ENCODE measurements at places on chromosomes 7 and 10.

DNA sequence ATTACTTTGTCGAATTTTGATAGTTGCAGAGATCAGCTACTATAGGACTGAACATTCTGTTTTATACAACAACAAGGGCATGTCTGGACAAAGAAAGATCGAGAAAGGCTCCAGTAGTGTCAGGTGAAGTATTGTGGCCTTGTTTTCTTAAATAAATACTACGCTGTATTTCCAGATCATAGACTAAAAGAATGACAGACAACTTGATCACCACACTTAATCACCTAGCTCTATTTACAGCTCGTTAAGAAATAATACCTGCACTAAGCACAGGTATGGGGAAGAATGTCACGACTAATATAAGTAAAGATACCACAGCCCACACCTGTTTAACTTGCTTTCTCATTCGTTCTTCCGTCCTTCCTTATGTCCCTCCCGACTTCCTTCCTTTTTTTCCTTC, 269.2 kb downstream of the HGF start:
- no peak for DNase-seq

- no peak for DNase-seq
These were observed 1023.6 kb downstream of the XPNPEP1 start for GRCh38 chr10:108899670-108900069.

DNA sequence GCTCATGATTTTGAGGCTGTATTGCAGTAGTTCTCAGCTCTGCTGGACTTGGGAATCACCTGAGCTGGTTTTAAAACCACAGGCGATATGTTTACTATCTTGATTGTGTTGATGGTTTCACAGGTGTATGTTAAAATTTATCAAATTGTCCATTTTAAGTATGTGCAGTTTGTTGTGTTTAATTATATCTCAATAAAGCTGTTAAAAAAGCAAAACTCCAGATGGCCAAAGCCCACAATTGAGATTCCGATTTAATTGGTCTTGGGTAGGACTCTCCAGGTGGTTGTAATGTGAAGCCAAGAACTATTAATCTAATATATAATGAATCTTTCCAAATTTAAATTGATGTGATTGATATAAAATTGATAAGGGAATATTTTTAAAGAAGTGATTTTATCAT, 48.6 kb downstream of the NRCAM start:
- DNase-seq: no peak

GRCh38 chr7:2544541-2545188, 10.7 kb downstream of the BRAT1 start:
- no peak for DNase-seq

DNA sequence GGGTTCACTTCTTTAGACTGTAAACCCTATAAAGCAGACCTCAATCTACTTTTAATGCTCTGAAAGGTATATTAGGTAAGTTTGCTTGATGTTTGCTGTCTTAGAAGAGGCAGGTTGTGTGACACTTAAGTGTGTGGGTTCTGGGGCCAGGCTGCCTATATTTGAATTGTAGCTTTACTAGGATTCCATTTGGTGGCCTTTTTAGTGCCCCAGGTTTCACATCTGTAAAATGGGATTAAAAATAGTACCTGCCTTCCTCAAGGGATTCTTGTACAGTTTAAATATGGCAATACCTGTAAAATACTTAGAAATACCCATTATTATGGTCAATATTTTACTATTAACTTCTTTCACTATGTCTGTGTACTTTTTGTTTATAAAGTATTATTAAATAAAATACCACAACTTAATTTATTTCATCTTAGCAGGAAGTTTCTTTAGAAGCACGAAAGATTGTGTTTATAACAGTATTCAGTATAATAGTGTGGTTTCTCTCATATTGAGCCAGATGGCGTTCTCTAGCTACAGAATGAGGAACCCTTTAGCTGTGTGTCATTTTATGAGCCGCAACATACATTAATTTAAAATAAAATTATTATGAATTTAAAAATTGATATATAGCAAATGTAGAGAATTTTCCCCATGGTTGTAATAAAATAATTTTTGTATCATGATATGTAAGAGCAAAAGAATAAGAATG, 94.2 kb downstream of the CDK14 start:
- DNase-seq: no peak

- peak; percentile 54 for DNase-seq
These were observed 132.3 kb upstream of the POT1 start for GRCh38 chr7:125061776-125062397.

GRCh38 chr10:15436696-15437095, 65.6 kb upstream of the FAM171A1 start:
- no peak for DNase-seq

DNA sequence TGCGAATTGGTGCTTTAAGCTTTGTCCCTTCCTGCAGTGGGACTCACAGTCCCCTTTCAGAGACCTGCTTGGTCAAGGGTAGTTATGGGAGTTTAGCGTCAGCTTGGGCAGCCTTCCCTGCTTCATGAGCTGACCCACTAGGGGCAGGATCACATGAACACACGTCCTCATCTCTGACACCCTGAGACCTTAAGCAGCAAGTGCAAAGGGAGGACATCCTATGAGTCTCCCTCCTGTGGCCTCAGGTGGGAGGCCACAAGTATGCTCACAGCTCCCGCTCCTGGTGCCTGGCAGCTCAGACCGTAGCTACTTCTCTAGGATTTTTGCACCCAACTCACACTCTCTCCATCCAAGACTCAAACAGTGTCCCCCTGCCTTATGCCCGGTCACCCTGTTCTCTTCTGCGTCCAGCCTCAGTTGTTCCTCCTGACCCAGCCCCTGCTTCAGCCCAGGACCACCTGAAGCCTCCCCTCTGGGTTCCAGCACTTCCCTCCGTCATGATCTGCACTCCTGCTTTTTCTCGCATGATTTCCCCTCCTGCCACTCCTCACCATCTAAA, 136.6 kb upstream of the FAM20C start:
- DNase-seq: no peak

DNA sequence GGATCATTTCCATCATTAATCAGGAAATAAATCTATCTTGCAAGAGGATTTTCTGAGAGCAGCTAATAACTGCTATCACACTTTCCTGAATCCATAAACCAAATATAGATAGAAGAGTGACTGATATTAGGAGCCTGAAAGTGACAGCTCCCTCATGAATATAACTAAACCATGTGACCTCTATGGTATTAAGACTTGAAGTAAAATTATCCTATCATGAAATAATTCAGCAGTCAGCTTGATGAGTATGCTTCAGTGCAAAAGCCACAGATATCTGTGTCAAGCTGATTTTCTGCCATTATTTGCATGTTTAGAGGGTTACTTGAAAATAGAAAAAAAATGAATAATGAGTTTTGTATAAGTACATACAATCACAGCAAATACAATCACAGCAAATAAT, 80.1 kb upstream of the PPP1R3A start:
- DNase-seq: no peak

- DNase-seq: no peak
These were observed 251.8 kb downstream of the BMPER start for GRCh38 chr7:34157137-34157536.

DNA sequence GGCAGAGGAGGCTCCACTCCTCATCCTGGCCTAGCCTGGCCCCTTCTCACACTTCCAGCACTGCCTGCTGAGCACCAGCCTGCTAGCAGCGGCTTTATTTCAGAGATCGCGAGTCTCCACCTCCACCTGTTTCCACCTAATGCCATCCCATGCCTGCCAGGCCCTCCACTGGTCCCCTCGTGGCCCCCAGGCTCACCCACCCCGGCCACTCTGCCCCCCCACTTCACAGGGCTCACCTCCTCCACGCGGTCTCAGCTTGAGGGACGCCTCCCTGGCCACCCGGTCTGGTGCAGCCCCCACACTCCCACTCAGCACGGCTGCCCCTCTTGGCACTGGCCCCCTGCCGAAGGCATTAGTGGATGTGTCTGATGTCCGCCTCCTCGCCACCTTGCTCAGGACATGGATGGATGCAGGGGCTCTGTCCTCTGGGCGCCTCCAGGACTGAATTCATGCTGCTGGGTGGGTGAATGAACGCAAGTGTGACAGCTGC, 3.8 kb upstream of the NKX6-2 start:
- no peak for DNase-seq

- no peak for DNase-seq
These were observed 71.9 kb downstream of the AOAH start for GRCh38 chr7:36652431-36652830.

GRCh38 chr7:17298840-17299482, 509 bp downstream of the AHR start:
- peak; percentile 91 for DNase-seq

DNA sequence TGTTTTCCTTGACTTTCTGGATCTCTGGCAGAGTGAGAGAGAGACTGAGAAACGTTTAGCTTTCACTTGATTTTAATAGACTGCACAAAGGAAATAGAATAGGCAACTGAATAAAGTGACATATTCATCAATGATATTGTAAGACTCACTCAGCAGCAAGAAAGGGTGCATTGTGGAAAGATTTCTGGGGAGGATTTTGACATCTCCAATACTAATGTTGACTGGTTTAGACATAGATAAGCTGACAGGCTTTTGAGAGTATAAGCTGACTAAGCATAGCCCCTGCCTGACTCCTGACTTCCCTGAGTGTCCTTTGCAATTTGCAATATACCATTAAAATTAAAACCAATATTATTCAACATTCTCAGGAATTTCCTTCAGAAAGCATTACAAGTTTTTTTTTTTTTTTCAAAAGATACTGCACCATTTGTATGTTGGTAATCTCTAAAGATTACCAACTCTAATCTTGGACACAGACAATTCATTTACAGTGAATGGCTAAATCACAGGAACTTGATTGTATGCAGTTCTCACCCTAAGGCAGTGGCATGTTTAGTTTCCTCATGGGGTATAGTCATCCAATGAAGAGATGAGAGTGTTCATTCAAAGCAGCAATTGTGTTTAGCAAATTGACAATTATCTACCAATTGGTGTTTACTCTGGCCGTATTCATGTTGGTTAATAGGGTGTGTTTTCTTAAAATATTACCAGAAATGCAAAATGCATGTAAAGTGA, 325.6 kb downstream of the SORCS3 start:
- no peak for DNase-seq

DNA sequence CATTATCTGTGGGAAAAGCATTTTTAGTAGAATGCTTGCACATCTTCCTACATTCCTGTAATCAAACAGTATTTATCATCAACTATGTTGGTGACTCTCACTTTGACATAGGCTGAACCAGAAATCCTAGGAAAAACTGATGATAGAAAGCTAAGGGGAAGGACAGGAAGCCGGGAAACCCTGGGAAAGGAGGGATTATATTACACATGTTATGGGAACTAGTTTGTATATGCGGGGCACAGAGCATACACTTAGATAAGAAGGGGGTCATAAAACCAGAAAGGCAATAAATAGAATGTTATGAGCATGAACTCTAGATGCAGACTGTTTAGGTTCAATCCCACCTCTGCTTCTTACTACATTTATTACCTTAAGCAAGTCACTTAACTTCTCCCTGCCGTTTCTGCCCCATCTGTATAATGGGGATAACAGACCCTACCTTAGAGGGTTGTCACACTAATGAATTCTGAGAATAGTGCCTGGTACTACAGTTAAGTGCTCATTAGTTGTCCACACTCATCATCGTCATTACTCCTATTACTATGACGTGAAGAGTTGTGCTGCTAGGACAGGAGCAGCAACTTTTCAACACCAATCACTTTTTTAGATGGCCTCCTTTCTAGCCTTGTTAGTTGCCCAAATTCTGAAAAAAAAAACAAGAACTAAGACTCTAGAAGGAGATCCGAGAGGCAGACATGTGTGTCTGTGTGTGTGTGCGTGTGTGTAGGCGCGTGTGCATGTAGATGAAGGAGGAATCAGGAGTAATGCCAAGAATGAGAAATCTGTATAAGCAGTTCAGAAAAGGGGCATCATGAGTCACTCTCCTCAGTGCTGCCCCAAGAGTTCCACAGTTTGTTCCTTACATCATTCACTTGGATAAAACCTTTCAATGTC, 52.2 kb downstream of the KMT2C start:
- DNase-seq: no peak

- no peak for DNase-seq
These were observed 143.9 kb upstream of the MGMT start for GRCh38 chr10:129322933-129323820.

DNA sequence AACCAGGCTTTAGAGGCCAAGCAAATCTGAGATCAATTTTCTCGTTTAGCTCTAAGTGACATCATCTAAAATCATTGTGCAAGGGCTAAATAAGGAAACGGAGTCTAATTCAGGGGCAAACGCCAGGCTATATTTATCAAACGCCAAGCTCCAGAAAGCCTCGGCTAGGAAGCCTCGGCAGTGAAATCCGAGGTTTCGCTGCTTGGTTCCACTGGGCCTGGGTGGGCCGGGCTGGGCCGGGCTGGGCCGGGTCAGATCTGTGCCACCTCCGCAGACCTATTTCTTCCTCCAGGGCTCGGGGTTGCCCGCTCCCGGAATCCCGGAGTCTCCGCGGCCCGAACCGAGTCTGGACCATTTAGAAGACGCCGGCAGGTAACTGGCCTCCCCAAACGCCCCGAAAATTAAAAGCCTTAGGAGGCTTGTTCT, 459 bp upstream of the FEZF1 start:
- DNase-seq: peak; percentile 79

GRCh38 chr7:128812514-128813168, 17.6 kb upstream of the FLNC start:
- DNase-seq: no peak

GRCh38 chr10:60718886-60719285, 59.4 kb upstream of the CDK1 start:
- DNase-seq: no peak

- no peak for DNase-seq
These were observed 7.1 kb downstream of the CCM2 start for GRCh38 chr7:45007106-45007505.

- no peak for DNase-seq
These were observed 24.8 kb downstream of the WDR86 start for GRCh38 chr7:151384776-151385625.
